ENCODE measurements at places on chromosomes 5 and 9.

DNA sequence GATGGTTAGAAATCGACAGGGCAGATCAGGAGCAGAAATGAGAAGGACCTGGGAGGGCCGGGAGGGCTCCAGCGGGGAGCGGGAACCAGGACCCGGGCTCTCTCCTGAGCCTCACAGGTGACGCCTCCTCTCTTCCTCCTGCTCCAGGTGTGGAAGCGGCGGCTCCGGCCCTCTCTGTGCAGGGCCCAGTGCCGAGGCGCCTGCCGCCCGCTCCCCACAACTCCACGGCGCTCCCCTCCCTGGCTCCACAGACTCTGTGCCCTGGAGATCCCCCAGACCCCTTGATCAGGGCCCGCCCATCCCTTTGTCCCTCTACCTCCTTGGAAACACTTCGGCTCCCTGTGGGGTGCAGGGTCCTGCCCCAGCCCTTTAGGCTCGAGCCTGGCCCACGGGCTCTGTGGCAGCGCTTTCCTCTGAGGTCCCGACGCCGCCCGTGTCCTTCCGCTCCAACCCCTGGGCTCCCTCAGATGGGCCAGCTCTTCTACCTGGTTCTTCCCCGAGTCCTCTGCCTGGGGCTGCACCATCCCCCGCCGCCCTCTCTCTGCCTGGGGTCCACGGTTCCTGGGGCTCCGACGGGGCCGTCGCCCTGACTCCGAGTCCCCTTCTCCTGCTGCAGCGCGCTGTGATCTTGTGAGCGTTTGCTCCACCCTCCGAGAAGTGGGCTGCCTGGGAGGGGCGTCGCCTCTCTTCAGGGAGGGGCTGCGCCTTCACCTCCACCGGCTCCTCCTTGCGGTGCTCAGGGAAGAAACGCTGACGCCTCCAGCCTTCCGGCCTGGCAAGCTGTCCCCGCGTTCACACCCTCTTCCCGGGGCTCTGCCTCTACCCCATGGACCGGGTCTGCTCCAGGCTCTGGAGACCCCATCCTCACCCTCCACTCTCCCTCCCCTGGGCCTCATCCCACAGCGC lies 22.4 kb upstream of the SLC6A3 start:
- DNase-seq, result no peak

- DNase-seq, result no peak
These were observed 55.5 kb upstream of the OSMR start for GRCh38 chr5:38790268-38790667.

DNA sequence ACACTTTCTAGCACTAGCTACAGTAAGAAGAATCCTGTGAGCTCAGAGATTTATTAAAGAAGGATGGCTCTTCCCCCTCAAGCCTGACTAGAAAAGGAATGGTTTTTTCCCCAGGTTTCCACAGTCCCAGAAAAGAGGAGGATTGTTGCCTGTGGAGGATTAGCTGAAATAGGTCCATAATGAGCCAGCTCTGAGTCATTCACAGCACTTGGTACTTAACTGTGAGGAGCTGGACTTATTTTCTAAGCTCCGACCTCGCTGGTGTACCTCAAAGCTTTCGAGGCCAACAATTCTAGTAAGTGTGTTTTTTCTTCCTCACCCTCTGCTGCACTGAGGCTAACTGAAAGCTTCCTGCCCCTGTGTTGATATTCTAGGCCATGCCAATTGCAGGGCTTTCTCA lies 222.5 kb upstream of the IL12B start:
- no peak for DNase-seq

DNA sequence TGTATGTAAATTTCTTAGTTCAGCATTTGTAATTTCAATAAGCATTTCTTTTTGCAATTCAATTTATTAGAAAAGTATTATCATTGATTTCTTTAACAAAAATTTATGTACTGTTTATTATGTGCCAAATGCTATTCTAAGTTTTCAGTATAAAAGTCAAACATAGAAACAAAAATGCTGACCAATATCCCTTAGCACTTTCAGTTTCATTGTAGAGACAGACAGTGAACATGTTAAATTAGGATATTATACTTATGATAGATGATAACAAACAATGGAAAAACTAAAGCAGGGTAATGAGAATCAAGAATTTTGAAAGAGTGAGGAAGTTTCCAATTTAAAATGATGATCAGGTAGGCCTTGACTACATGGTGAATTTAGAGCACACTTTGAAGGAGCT lies 1106.0 kb downstream of the TAF11L14 start:
- no peak for DNase-seq

- DNase-seq, result no peak
These were observed 3.1 kb downstream of the PJA2 start for GRCh38 chr5:109406719-109407118.

DNA sequence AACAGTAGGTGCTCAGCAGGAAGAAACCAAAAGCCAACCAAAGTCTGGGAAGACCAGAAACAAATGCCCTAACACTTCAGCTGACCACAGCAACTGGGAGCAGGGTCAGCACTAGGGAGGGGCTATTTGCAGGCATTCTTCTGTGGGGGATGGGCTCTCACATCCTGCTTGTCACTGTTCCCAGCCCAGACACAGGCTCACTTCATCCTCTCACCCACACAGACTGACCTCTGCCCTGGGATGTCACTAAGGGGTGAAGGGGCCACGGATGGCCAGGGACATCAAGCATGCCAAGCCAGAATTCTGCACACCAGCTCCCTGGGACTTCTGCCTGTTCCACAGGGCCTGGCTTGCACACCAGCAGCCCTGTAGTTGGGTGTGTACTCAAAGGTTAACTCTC lies 28.7 kb downstream of the GFRA3 start:
- no peak for DNase-seq

- DNase-seq, result no peak
These were observed 232.5 kb upstream of the CCNH start for GRCh38 chr5:87645224-87645623.

DNA sequence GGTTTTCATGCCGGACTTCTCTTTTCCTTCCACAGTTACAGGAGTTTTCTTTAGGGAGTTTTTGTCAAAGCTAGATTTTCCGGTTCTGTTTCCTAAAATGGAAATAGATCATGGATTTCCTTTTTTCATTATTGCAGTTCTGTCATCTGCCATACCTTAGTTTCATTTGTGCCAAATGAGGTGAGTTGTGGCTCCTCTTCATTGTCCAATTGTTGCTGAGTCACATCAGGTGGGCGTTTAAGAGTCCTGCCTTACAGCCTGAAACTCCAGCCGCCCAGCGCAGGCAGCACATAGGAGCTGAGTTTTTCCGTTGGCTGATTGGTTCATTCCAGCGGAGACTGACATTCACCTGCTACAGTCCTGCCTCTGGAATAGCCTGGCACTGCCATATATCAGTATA lies 14.1 kb downstream of the SLC25A25 start:
- DNase-seq, result no peak

DNA sequence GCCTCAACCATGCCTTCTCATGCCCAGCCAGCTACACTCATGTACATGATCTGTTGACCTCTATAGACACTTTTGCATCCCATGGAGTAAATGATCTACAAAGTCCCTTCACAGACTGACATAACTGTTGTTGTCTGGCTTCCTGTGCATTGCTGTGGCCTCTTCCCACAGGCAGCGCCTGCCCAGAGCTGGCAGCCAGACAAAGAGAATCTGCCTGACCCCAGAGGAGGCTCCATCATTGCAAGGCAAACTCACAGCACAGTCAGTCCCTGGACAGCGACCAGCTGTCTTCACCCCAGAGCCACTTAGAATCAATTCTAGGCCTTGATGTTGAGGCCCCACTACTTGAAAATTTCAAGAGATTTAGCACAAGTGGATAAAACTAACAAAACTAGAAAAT lies 65.5 kb downstream of the INSYN2B start:
- DNase-seq, result peak; percentile 71

GRCh38 chr5:78004559-78004958 lies 228.4 kb upstream of the TBCA start:
- no peak for DNase-seq

GRCh38 chr9:127611899-127612790 lies at the start of gene STXBP1:
TSS of gene STXBP1 (plus strand) at chr9:127612277. CDS start at chr9:127612404, 127 bp downstream.
- DNase-seq, result peak; percentile 93

GRCh38 chr5:129243039-129243438 lies 148.5 kb downstream of the ISOC1 start:
- no peak for DNase-seq

- DNase-seq, result no peak
These were observed 328.2 kb upstream of the GRAMD2B start for GRCh38 chr5:126094991-126095390.
